Suprapubic skin (tissue), 4 donors: ENCODE measurements at places on chromosomes 2 and 18. TPM values are rescaled to one million over a fixed set of nuclear protein-coding genes. Genes with fewer than 3 reads are reported as not detected.

GRCh38 chr18:28045880-28046279 lies 131.1 kb downstream of the CDH2 start:
- no peak overlapping the region for H3K27ac ChIP-seq
- H3K27me3 ChIP-seq = no peaks in the 10 kb centered on the region
- no peak overlapping the region for H3K4me3 ChIP-seq
- no peaks in the 10 kb centered on the region for H3K4me1 ChIP-seq
- no peak for DNase-seq

DNA sequence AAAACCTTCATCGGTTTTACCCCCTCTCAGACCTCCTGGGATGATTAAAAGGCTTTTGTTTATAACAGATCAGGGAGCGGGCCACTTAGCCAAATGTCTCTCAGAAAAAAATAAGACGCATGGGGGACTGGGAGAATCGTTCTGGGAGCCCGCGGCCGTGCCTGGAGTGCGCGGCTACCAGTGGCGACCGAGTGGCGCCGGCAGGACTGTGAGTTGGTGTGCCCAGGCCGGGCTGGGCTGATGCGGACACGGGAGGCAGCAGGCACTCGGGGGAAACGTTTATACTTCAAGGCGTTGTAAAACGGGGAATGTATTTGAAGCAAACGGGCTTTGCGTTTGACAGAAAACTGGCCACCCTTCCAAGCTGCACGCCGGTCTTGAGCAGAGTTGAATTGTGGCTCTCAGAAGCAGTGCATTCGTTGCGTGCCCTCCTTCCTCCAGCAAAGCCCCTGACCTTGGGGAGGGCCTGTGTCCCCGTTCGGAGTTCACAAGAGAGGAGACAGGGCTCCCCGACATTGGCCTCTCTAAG lies 4.7 kb upstream of the HOXD10 start:
- DNase-seq = no peak
- H3K4me1 ChIP-seq = peaks cover 30% of the 10 kb centered on the region
- H3K36me3 ChIP-seq = no peaks in the 10 kb centered on the region

MATN3 gene
- total RNA-seq = 0.76 TPM

LONRF2 gene
- total RNA-seq = 1.9 TPM

DSG1 gene
- total RNA-seq = 693 TPM

- H3K4me3 ChIP-seq = no peak overlapping the region
- no peaks in the 10 kb centered on the region for H3K27me3 ChIP-seq
- no peaks in the 10 kb centered on the region for H3K4me1 ChIP-seq
- no peak for DNase-seq
Measured at GRCh38 chr2:213689585-213689984, 405.3 kb downstream of the SPAG16 start.

TLX2 gene
- total RNA-seq = not detected

DNA sequence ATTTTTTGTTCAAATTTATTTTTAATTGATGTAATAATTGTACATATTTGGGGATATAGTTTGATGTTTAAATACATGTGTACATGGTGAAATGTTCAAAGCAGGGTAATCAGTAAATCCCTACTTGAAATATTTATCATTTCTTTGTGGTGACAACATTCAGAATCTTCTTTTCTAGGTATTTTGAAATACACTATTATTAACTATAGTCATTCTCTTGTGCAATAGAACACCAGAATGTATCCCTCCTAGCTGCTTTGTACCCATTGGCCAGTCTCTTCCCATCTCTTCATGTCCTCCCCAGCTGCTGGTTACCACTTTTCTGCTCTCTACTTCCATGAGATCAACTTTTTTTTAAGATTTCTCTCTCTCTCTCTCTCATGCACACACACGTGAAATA lies 126.5 kb downstream of the ZNF407 start:
- no peak overlapping the region for H3K4me3 ChIP-seq
- no peaks in the 10 kb centered on the region for H3K27me3 ChIP-seq
- H3K36me3 ChIP-seq = no peaks in the 10 kb centered on the region
- H3K4me1 ChIP-seq = no peaks in the 10 kb centered on the region

SLC25A12 gene
- 20.4 TPM for total RNA-seq

DNA sequence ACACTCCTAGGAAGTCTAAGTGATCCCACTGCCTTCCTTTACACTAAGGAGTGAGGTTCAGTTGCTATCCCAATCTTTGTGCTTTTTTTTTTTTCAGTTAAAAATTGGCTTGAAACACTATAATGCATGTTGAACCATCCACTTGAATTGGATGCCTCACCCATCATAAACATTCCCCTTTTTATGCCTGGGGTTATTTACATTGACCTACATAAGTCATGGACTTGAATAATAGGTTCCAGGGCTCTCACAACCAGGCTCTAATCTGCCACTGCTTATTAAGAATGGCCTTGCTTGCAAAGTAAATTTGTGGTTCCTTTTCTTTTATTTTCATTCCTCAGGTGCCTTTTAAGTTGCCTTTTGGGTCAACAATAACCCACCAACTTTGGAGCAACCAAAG lies 236.1 kb upstream of the MEIS1 start:
- no peaks in the 10 kb centered on the region for H3K27me3 ChIP-seq
- H3K4me1 ChIP-seq = no peaks in the 10 kb centered on the region
- no peak overlapping the region for H3K4me3 ChIP-seq
- no peak overlapping the region for H3K27ac ChIP-seq
- no peaks in the 10 kb centered on the region for H3K36me3 ChIP-seq

DNA sequence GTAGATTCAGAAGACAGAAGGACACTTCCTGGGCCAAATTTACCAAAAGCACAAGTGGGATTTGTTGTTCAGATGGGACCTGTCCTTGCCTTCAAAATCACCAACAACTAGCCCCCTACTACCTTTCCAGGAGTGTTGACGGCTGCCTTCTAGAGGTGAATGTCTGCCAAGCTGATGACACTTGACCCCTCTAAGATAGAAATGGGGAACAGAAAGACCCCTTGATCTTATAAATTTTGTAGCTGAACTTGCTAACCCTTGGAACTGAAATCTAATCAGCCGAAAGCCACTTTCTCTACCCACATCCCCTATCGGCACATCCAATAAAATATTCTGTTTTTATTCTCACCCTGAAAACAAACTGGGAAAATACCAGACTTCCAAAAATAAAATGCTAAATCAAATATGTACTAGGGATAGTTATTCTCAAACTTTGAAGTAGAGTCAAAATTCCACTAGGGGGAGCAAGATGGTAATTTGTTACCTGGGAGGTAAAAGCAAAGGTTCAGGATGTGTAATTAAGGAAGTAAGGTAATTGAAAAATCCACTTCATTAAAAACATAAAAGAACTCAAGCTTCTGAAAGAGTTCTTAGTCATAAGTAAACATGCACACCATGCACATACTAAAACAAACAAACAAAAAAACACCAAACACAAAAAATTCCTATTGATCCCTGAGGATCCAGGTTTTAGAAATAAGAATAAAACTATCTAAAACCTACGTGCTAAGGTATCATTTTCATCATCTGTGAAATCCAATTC lies 119.2 kb downstream of the ANKRD44 start:
- no peaks in the 10 kb centered on the region for H3K36me3 ChIP-seq
- H3K4me3 ChIP-seq = no peak overlapping the region
- H3K27me3 ChIP-seq = no peaks in the 10 kb centered on the region
- no peak for DNase-seq
- no peak overlapping the region for H3K27ac ChIP-seq
- H3K4me1 ChIP-seq = peaks cover 14% of the 10 kb centered on the region

- H3K27me3 ChIP-seq = no peaks in the 10 kb centered on the region
- H3K4me1 ChIP-seq = peaks cover 17% of the 10 kb centered on the region
- no peak for DNase-seq
- H3K27ac ChIP-seq = peak within 1 kb of the TSS; percentile 74
- H3K4me3 ChIP-seq = peak within 1 kb of the TSS; percentile 68
- no peaks in the 10 kb centered on the region for H3K36me3 ChIP-seq
Measured at GRCh38 chr2:132416723-132417395, at the start of gene GPR39. TSS of gene GPR39 (plus strand) at chr2:132416805.

DNA sequence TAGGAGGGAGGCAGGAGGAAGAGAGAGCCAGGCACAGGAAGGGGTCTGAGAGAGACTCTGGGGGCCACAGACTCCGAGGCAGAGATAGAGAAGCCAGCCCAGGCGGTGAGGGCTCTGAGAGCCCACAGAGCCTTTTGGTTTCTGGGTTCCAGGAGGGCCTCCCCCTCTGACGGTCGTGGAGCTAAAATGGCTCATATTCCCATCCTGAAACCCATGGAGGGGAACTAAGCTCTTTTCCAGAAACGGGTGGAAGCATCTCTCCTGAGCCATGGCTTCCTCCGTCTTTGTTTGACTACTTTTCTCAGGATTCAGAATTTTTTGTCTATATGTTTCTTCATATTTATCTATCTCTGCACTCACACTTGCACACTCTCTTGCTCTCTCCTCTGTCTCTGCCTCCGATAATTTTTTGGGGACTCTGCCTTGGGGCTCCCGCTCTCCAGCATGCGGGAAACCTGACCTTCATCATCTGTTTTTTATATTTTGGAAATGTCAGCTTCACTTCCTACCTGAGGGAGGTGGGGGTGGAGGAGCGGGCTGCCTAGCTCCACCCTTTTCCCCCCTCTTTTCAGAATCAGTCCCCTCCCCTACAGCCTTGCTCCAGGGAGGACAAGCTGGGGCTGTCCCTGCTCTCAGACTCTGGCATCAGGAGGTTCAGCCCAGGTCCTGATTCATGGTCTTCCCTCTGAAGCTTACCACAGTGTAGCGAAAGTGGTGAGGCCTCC lies 5.0 kb upstream of the PKDCC start:
- no peaks in the 10 kb centered on the region for H3K36me3 ChIP-seq
- no peak overlapping the region for H3K4me3 ChIP-seq
- H3K27ac ChIP-seq = no peak overlapping the region
- H3K27me3 ChIP-seq = peaks cover 7% of the 10 kb centered on the region
- H3K4me1 ChIP-seq = peaks cover 16% of the 10 kb centered on the region

DNA sequence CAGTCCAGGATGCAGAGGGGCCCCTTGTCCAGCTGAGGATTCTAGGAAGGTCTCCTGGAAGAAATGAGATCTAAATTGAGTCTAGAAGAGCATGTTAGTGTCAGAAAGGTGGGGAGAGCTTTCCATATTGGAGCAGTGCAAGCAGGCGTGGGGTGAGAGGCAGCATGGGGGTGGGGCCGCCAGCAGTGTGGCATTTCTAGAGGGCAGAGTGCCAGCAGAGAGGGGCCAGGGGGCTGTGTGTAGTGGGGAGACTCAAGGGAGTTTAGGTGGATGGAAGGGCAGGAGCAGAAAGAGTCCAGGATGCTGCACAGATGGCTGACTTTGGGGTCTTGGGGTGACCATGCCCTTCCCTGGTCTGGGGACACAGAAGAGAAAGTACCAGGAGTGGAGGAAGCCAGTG lies 2.1 kb downstream of the VIL1 start:
- no peak overlapping the region for H3K4me3 ChIP-seq
- no peak overlapping the region for H3K27ac ChIP-seq
- no peak for DNase-seq
- no peaks in the 10 kb centered on the region for H3K4me1 ChIP-seq
- H3K27me3 ChIP-seq = no peaks in the 10 kb centered on the region
- H3K36me3 ChIP-seq = no peaks in the 10 kb centered on the region

- no peaks in the 10 kb centered on the region for H3K36me3 ChIP-seq
- no peak overlapping the region for H3K4me3 ChIP-seq
- H3K27me3 ChIP-seq = no peaks in the 10 kb centered on the region
- H3K27ac ChIP-seq = no peak overlapping the region
- peaks cover 7% of the 10 kb centered on the region for H3K4me1 ChIP-seq
- DNase-seq = no peak
Measured at GRCh38 chr2:189486237-189486770, 45.0 kb downstream of the WDR75 start.

EMILIN2 gene
- total RNA-seq = 8.1 TPM

DNA sequence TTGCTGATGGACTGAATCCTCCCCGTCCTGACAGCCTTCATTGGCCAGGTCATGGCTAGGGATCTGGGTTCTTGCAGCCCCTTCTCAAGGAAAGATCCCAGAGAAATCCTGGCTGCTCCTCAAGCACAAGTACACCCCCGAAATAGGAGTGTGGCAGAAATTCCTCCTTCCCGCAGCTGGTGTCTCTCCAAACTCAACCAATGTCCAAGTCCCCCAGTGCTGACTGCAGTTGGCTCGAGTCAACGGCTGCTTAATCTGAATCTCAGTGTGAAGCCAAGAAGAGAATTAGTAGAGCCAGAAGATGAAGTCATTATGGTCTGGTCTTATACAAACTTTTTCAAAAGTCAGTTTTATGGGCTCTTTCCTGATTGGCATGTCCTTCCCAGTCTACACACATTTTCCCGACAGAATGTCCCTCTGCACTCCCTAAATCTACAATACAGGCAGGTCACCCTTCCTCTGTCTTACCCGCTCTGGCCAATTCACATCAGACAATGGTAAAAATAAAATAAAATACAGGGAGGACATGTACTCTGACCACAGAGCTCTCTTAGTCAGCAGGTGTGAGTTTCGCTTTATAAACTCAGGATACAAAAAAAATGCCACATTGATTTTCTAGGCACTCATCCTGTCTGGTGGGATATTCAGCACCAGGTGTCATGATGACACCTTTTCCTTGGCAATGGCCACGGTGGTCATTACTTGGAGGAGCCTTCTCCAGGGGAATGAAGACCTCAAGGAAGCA lies 76.9 kb upstream of the PAPOLG start:
- peaks cover 16% of the 10 kb centered on the region for H3K4me1 ChIP-seq
- no peak for DNase-seq
- peaks cover 11% of the 10 kb centered on the region for H3K27me3 ChIP-seq
- H3K4me3 ChIP-seq = no peak overlapping the region

DNA sequence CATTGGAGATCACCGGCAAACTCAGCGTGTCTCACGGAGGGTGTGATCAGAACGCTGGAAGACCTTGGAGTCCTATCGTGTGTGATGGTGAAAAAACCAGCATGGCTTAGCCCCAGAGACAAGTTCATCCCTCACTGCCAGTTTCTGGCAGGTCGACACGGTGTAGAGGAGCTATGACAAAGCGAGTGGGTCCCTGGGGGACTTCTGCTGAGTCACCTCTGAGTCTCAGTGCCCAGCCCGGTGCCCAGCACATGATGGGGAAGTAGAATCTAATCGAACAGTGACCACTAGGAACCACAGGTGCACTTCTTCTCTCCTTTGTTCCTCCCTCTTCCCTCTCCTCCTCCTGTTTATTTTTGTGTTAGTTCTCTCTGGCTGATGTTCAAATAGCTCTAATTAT lies 45.9 kb upstream of the KCNF1 start:
- H3K27me3 ChIP-seq = peaks cover 25% of the 10 kb centered on the region
- H3K4me3 ChIP-seq = no peak overlapping the region
- H3K4me1 ChIP-seq = no peaks in the 10 kb centered on the region
- no peak for DNase-seq
- H3K27ac ChIP-seq = no peak overlapping the region

DNA sequence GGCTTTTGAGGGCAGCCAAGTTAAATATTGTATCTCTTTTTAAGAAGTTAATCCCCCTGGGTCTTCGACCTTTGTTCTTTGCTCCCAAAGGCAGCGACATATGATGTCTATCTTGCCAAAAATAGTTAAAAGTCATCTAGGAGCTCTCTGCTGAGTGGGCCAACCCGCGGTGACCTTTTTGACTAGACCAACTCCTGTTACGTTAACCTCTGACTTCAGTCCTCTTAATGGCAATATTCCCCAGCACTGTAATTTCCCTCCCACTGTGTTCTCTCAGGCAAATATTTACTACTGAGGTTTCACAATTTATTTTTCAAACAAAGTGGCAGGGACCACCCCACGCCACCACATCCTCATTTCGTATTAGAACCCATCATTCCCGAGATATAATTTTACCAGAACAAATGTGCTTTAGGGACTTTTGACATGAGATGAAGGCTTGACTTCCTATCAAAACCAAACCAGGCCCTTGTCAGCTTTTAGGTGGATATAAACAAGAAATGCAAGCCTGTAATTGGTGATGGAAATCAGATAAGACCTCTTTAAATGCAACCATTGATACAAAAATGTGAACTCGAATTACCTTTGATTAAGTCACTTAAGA lies 764.7 kb downstream of the SATB2 start:
- no peaks in the 10 kb centered on the region for H3K27me3 ChIP-seq
- no peaks in the 10 kb centered on the region for H3K4me1 ChIP-seq
- H3K27ac ChIP-seq = no peak overlapping the region
- H3K4me3 ChIP-seq = no peak overlapping the region
